ENCODE measurements at places on chromosomes 2 and 18. TPM values are rescaled to one million over a fixed set of nuclear protein-coding genes. Genes with fewer than 3 reads are reported as not detected.

Gene PSMA8
- total RNA-seq: not detected

Gene THOC1
- 65.6 TPM for total RNA-seq

Gene ELOA2
- total RNA-seq: not detected

Gene TRMT61B
- total RNA-seq: 37.5 TPM

Gene DYSF
- 0.82 TPM for total RNA-seq

Gene KLF7
- total RNA-seq: 52.6 TPM

Gene MDH1B
- total RNA-seq: 4.5 TPM

Gene BCL11A
- total RNA-seq: 68.1 TPM

Gene RNU2-63P
- total RNA-seq: not detected

Gene REG3A
- total RNA-seq: not detected

Gene CEBPZOS
- total RNA-seq: 22.8 TPM

Gene CXCR1
- total RNA-seq: under 0.01 TPM

Gene ACKR3
- total RNA-seq: 20.0 TPM

Gene CEP192
- 73.0 TPM for total RNA-seq

Gene AFF3
- total RNA-seq: 56.7 TPM

Gene RNF25
- 28.1 TPM for total RNA-seq

Gene POU3F3
- total RNA-seq: 266 TPM

Gene CFC1
- 0.41 TPM for total RNA-seq

Gene SMYD1
- total RNA-seq: not detected

Gene MAL
- total RNA-seq: not detected

Gene GREB1L
- total RNA-seq: 1.6 TPM

Gene COL4A3
- under 0.01 TPM for total RNA-seq

Gene HOXD13
- not detected for total RNA-seq

Gene NCKAP1
- 143 TPM for total RNA-seq

Gene DDX18
- total RNA-seq: 79.5 TPM

Gene HAAO
- total RNA-seq: 0.82 TPM

Gene ZSWIM2
- total RNA-seq: 0.41 TPM

Gene MYO1B
- total RNA-seq: 85.2 TPM

Gene NEB
- 0.41 TPM for total RNA-seq

Gene SAP130
- 4.9 TPM for total RNA-seq

Gene DSG4
- total RNA-seq: under 0.01 TPM

Gene LIMS3
- total RNA-seq: 0.82 TPM

Gene OTOS
- 0.41 TPM for total RNA-seq

Gene BOLL
- total RNA-seq: not detected

Gene DNAJC5G
- total RNA-seq: not detected

Gene MYO7B
- total RNA-seq: under 0.01 TPM

Gene CASP8
- 1.6 TPM for total RNA-seq

Gene TUBA4B
- total RNA-seq: not detected

Gene MSTN
- 0.82 TPM for total RNA-seq

Gene CCNT2
- total RNA-seq: 66.0 TPM

Gene SGPP2
- total RNA-seq: 0.82 TPM

Gene STPG4
- total RNA-seq: 0.41 TPM

Gene UGT1A4
- total RNA-seq: not detected

Gene WNT6
- not detected for total RNA-seq

Gene CHRNA1
- not detected for total RNA-seq

Gene NT5C1B
- not detected for total RNA-seq

Gene AQP12B
- not detected for total RNA-seq

Gene MALT1
- total RNA-seq: 26.9 TPM

Gene FAM161A
- total RNA-seq: 29.8 TPM

Gene ABHD1
- 0.41 TPM for total RNA-seq

Gene CYP27A1
- total RNA-seq: 2.9 TPM

Gene EIF2AK3
- total RNA-seq: 28.9 TPM

Gene SLC11A1
- total RNA-seq: 0.82 TPM

Gene ATP6V1C2
- 1.2 TPM for total RNA-seq

Gene TMEM178A
- 26.9 TPM for total RNA-seq

Gene LINC00305
- not detected for total RNA-seq

Gene GPR35
- total RNA-seq: 0.41 TPM

Gene DLGAP1
- 57.1 TPM for total RNA-seq

Gene ODC1
- total RNA-seq: 143 TPM
